Uterus (tissue), 4 donors: ENCODE measurements at places on chromosomes 3 and 15.

GRCh38 chr3:86733257-86733656 lies 257.7 kb downstream of the VGLL3 start:
- no peak for DNase-seq

DNA sequence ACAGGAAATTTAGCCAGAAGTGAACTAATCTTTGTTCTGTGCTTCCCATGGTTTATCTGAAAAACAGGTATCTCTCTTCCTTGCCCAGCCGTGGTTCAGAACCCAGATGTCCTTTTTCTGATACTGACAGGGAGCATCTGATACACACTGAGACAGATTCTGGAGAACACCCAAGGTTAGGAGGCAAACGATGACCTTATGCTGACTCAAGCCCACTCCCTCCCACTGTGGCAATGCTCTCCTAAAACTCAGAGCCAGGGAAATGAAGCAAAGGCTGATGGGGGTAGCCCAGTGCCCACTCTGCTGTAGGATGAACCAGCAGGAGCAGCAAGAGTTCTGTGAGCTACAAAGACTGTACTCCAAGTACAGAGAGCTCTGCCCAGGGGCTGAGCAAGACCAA lies 225.1 kb downstream of the NTRK3 start:
- DNase-seq = no peak

DNA sequence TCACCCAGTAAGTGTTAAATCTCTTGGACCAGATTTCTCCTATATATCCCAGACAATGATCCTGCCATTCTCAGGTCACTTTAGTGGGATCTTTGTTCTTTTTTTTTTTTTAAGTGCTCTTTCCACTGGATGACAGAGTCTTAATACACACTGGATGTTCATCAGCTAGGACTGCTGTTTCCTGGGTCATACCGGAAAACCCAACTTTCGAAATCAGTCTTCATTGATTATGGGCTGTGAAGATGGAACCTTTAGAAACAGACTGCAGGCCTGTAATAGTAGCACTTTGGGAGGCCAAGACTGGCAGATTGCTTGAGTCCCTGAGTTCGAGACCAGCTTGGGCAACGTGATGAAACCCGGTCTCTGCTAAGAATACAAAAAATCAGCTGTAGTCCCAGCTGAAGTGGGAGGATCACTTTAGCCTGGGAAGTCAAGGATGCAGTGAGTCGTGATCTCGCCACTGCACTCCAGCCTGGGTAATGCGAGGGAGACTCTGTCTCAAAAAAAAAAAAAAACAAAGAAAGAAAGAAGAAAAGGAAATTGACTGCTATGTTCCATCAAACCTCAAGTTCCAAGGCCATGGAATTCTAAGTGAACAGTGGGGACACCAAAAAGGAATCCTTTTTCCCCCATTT lies 2.3 kb downstream of the EOGT start:
- no peak for DNase-seq

GRCh38 chr3:147843331-147843730 lies 434.2 kb downstream of the ZIC1 start:
- no peak for DNase-seq
